ENCODE measurements at places on chromosomes 5 and 9.

DNA sequence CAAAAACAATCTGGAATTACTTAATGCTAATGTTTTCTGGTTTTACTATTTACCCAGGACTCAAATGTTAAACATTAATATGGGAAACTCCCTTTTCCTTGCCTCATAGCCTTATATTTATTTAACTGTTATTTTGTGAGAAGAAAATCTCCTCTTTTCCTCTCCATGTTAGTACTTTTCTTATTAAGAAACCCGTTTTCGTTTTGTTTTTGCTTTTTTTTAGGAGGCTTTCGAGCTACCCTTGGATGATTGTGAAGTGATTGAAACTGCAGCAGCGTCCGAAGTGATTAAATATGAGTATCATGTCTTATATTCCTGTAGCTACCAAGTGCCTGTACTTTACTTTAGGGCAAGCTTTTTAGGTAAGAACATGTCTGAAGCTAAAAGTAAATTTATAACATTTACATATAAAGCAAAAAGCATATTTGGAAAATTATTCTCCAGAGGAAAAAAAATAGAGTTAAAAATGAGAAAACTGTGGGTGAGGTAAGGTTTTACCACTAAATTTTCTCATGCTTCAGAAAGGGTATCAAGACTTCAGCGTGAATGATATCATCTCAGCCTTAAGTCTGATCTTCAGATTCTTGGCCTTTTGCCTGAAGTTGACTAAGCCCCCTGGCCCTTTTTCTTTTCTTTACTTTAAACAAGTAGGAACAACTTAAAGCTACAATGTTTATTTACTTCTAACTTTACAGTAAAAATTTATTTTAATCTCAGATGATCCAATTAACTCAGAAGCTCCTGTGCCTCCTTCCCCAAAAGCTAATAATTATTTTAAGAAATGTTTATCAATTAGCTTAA, 113.8 kb downstream of the RPS23 start:
- DNase-seq = no peak

- DNase-seq = no peak
Measured at GRCh38 chr5:140355546-140355945, 4.4 kb upstream of the SLC4A9 start.

DNA sequence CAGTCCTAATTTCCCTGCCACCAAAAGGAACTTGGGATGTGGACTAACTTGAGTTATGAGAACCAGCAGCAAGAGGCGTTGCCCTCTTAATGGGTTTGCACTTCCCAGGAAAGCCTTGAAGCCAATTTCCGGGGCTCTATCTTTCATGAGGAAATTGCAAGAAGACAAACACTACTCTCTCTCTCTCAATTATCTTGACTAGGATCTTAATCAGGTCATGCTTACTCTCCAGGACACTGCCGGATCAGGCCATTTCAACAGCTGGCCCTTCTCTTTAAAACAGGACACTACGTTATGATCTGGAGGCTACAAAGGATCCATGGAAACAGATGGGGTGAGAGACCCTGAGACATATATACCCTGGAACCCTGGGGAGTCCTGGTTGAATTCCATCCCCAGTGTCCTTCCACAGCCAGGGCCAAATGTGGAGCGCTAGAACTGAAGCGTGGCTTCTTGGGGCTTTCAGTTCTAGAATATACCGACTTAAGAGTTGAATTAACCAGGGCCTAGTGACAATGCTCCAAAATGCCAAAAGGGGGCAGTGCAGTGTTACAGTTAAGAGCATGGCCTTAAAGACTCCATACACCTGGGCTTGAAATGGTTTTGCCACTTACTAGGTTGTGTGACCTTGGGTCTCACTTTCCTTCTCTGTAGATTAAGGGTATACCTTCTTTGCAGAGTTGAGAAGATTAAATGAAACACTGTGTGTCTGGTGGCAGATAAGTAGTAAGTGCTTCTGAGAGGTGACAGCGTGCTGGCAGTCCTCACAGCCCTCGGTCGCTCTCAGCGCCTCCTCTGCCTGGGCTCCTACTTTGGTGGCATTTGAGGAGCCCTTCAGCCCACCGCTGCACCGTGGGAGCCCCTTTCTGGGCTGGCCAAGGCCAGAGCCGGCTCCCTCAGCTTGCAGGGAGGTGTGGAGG, 21.1 kb downstream of the FAM219A start:
- DNase-seq = peak; percentile 53

- DNase-seq = no peak
Measured at GRCh38 chr5:35246411-35246810, 16.1 kb upstream of the PRLR start.

- no peak for DNase-seq
Measured at GRCh38 chr9:106451223-106451622, 411.7 kb upstream of the ZNF462 start.

DNA sequence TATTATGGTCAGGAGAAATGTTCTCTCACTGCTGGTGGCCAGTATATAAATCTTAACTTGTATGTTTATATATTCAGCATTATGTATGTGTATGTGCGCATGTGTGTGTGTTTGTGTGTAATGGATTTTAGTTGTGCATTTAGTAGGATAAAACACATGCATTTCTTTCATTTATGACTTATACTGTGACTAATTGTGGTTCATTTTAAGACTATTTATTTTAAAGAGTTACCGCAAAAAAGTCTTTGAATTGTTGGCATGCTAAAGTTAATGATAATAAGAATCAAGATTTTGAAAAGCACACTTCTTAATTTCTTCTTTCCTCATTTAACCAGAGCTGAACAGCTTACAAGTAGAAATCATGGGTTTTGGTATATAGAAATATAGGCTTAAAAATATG, 60.9 kb downstream of the RAI14 start:
- no peak for DNase-seq

GRCh38 chr5:161263191-161263590, 283.3 kb downstream of the GABRB2 start:
- no peak for DNase-seq

DNA sequence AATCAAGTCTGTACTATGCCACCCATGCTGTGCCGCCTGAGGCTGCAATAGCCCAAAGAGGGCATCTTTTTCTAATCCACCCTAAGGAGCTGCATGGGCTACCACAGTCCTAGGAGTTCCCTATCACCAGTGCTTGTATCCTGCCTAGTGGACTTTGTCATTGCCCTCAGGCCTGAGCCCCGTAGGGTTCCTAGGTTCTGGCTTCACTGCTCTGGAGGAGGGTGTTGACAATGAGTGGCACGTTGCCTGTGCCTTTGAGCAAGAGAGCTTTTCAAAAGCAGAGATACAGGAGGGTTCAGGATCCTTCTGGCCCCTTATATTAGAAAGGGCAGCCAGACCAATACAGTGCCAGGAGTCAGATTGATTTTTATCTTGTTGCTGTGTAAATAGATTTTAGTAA, 93.0 kb downstream of the PRDM6 start:
- no peak for DNase-seq

DNA sequence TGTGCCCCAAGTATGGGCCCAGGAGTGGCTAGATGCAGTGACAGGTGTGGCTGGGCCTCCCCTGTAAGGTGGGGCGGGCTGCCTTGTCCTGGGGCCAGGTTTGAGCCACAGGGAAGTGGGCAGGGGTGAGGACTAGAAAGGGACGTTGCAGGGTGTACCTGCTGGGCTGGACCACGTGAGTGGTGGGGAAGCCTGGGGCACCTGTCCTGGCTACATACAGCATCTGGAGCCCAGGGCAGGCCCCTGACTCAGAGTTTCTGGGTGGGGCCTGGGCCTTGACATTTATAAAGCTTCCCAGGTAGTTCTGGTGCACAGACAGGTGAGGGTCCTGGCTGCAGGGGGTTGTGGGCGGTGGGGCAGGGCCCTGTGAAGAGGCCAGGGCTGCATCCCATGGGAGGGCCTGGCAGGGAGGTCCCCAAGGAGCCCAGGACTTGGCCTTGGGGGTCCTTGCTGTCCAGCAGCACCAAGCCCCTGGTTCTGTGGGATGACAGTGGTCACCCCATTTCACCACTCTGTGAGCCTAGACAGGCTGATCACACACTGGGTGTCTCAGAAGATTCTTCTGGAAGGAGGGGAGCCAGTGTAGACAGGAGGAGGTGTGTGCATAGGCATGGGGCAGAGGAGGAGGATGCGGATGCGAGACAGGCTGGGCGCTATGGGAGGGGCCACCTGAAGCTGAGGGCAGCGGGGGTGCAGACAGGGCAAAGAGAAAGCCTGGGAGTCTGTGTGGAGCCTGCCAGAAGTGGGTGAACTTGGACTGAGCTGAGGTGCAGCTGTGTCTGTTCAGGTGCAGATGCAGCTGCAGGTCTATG, 94.0 kb downstream of the PHF2 start:
- no peak for DNase-seq

DNA sequence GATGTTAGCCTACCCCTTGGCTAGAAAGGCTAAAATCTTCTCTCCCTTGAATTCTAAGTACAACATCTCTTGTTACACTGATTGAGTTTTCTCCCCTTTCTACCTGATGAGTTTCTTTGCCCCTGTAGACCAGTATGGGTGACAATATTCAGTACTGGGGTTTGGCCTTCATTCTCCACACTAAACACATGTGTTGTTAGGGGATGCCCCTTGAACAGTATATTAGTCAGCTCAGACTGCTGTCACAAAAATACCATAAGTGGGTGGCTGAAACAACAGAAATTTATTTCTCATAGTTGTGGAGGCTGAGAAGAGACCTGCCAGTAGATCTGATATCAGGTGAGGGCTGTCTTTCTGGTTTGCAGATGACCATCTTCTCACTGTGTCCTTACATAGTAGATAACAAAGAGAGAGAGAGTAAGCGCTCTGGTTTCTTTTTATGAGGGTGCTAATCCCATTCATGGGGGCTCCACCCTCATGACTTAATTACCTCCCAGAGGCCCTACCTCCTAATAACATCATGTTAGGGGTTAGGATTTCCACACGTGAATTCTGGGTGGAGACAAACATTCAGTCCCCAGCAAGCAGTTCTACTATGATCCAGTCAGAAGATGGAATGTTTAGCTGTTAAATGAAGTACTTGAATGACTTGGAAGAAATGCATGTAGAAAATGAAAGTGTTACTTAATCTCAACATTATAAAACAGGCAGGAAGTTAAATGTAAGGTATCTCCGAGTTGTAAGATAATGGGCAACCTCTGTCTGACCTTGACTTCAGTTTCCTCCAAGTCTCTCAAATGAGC, 17.5 kb downstream of the VLDLR start:
- DNase-seq = no peak

DNA sequence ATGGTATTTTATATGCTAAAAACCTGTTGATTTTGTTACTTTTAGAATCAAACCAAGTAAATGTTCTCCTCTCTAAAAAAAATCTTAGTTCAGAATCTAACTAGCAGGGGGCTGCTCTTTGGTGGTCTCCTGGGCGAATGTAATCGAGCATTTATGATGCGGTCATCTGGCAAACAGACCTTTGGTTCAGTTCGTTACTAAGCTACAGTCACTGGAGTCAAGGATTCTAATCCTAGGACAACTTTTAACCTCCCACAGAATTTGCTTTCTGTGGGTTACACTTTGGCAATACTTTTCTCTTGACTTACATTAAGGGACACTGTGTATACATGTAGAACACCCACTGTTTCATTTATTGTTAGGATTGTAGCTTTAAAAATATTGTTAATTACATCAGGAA, 26.3 kb upstream of the FREM1 start:
- no peak for DNase-seq

- no peak for DNase-seq
Measured at GRCh38 chr5:59133764-59134261, 550.9 kb downstream of the RAB3C start.

GRCh38 chr9:136049491-136050265, 45.4 kb downstream of the NACC2 start:
- no peak for DNase-seq

DNA sequence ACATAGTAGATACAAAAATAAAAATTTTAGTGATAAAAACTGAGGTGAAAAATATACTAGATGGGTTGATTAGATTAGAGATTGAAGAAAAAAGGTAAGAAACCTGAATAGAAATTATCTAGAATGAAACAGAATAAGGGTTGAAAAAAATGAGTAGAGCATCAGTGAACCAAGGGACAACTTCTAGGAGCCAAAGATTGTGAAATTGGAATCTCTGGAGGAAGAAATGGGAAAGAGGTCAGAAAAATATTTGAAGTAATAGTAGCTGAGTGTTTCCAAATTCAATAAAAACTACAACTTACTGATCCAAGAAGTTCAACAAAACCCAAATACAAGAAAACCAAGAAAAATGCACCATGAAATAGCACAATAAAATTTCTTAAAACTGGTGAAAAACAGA, 116.6 kb upstream of the STARD4 start:
- no peak for DNase-seq

GRCh38 chr5:105685884-105686283, 1984.9 kb downstream of the EFNA5 start:
- no peak for DNase-seq

GRCh38 chr5:119666542-119666941, 37.2 kb downstream of the FAM170A start:
- DNase-seq = no peak

- DNase-seq = no peak
Measured at GRCh38 chr9:20611691-20612287, 10.5 kb downstream of the MLLT3 start.

- DNase-seq = no peak
Measured at GRCh38 chr9:75053869-75054268, 25.8 kb upstream of the CARNMT1 start.

- DNase-seq = no peak
Measured at GRCh38 chr9:12935714-12936113, 160.9 kb downstream of the LURAP1L start.

- DNase-seq = no peak
Measured at GRCh38 chr9:16974436-16974835, 104.0 kb upstream of the BNC2 start.

DNA sequence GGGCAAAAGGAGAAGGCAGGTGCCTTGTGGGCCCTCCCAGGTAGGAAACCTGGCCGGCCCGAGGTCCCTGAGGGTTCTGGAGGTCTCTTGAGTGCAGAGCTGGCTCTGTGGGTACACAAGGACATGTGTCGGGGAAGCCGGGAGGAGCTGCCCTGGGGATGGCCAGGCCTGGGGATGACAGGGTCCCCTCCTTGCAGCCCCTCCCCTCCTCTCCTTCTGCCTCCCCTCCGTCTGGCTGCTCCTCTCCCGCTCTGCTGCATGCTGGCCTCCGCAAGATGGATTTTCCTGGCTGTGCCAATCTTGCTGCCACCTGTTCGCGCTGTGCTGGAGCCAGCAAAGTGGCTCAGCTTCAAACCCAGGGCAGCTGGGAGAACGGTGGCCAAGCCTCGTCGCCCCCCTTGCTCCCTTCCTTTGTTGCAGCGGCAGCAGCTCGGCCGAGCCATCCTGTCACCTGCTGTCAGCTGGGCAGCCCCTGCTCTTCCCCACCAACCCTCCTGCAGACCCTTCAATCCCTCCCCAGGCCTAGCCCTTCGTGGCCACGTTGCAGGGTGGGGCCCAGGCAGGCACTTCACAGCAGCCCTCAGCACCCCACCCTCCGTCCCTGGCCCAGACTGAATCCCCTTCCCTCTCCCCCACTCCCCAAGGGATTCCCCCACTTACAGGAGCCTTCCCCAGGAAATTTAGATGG, 17.6 kb upstream of the UNC5A start:
- DNase-seq = no peak

GRCh38 chr9:1761807-1762206, 253.3 kb upstream of the SMARCA2 start:
- DNase-seq = no peak

GRCh38 chr9:99449726-99450125, 227.6 kb downstream of the SEC61B start:
- DNase-seq = no peak

- no peak for DNase-seq
Measured at GRCh38 chr9:116594547-116594946, 92.6 kb upstream of the TRIM32 start.

Data from activated T-cell treated with anti-CD3 and anti-CD28 coated beads for 4 hours (primary cell).